Stimulated activated CD8-positive, alpha-beta memory T cell treated with anti-CD3 and anti-CD28 coated beads, Interleukin-4, amount 100 ng/mL, for 4 hours (primary cell): ENCODE measurements at places on chromosomes 5 and 9.

- DNase-seq = no peak
These were observed 125.1 kb downstream of the KCNIP1 start for GRCh38 chr5:170628691-170629565.

DNA sequence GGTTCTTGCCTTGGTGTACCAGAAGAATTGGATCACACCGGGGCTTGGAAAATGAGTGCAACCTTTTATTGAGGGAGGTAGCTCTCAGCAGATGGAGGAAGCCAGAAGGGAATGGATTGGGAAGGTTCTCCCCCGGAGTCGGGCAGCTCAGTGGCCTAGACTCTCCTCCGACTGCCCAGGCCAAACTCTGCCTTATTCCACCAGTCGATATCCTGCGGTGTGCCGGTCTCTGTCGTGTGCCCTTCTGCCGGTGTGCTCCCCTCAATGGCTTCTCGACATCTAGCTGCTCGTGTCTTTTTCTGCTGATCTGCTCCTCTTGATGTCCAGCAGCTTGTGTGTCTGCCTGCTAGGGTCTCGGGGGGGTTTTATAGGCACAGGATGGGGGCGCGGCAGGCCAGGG, 87.4 kb upstream of the CCL21 start:
- DNase-seq = no peak

GRCh38 chr9:130635306-130635705, 29.1 kb upstream of the PRDM12 start:
- no peak for DNase-seq

DNA sequence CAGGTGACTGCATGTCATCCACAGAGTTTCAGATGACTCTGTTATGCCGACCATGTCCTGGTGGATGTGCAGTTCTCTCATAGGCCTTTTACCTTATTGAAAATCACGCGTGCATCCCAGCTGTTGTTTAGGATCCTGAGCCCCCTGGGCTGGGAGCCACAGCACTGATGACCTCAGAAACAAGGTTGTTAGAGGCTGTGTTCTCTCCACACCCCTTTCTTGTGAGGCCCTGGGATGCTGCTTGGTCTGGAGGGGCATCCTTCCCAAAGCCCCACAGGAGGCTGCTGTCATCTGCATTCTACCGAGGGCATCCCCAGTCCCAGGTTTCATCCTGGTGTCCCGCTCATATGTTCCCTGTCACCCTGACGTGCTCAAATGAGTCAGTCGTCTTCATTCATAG, 76.5 kb upstream of the IRX4 start:
- DNase-seq = no peak

DNA sequence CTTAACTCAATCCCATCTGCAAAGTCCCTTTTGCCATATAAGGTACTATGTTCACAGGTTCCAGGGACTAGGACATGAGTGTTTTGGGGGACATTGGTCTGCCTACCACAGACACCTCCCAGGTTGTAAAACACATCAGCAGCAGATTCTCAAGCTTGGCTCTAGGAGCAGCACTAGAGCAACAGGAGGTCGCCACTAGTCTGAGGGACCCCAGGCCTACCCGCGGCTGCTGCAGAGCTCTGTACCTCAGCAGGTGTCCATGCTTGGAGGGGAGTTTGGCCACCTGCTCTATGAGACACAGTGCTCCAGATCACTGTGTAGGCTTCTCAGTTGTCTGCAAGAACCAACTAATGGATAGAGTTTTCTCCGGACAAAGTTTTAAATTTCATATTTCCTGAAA, 262.2 kb upstream of the ARRDC3 start:
- no peak for DNase-seq

- DNase-seq = no peak
These were observed 94.2 kb downstream of the PPIC start for GRCh38 chr5:122942164-122942914.

DNA sequence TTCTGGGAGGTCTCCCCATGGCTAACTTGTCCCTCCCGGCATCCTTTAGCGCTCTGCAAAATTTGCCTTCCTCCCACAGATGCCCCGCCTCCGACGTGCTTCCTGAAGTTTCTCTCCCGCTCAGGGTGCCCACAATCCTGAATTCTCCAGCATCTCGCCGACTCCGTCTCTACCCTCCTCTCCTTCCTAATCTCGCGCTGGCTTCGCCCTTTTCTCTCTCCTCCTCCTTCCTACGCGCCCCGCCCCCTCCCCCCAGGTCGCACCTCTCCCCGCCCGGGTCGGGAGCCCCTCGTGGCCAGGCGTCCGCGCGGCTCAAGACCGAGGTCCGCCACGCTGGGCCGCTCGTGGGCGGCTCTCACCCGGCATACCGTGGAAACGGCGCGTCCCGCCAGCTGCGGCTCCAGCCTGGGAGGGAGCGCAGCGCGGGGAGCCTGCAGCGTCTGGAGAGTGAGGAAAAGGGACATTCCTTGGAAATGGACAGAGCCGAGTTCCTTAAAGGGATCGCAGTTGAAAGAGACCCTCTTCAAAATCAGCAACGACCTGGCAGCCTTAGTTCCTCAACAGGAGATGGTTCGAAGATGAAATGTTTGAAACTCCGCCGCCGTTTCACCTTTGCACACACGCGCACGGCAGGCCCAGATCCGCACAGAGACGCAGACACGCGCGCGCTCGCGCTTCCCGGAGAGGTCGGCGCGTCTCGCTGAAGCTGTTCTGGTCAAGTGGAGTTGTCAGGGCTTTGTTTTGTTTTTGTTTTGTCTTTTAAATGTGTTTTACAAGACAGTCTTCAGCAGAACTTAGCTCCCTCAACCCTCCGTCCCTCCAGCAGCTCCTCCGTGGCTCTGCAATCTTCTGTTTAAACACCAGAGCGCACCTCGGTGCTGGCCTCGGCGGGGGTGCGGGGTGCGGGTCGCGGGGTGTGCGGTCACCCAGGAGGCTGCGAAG, 5.0 kb upstream of the IRX2 start:
- DNase-seq = no peak

GRCh38 chr9:125820100-125820804, 73.1 kb downstream of the PBX3 start:
- no peak for DNase-seq

DNA sequence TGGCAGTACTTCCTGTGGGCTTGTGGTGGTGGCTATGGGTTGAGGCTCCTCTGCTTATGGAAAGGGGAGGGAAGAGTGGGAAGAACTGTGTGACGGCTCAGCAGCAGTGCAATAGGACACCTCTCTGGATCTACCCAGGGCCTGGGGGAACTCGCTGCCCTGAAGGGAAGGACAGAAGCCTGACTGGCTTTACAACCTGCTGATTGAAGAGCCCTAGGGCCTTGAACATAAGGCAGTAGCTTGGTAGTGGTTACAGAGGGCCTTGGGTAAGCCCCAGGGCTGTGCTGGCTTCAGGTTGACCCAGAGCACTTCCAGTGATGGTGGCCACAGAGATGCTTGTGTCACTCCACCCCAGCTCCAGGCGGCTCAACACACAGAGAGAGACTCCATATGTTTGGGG, 5.5 kb downstream of the CCIN start:
- DNase-seq = no peak

GRCh38 chr9:71607461-71607881, 160.8 kb downstream of the CEMIP2 start:
- DNase-seq = no peak

GRCh38 chr5:57215629-57216195, 41.9 kb downstream of the GPBP1 start:
- no peak for DNase-seq

- no peak for DNase-seq
These were observed 20.7 kb downstream of the COL23A1 start for GRCh38 chr5:178569485-178569884.

- no peak for DNase-seq
These were observed 188.4 kb downstream of the SLC12A2 start for GRCh38 chr5:128271859-128272464.
